ENCODE measurements at places on chromosomes 5 and 9.
A peak's percentile ranks its signal among the peaks of the same experiment; 100 is the strongest.

DNA sequence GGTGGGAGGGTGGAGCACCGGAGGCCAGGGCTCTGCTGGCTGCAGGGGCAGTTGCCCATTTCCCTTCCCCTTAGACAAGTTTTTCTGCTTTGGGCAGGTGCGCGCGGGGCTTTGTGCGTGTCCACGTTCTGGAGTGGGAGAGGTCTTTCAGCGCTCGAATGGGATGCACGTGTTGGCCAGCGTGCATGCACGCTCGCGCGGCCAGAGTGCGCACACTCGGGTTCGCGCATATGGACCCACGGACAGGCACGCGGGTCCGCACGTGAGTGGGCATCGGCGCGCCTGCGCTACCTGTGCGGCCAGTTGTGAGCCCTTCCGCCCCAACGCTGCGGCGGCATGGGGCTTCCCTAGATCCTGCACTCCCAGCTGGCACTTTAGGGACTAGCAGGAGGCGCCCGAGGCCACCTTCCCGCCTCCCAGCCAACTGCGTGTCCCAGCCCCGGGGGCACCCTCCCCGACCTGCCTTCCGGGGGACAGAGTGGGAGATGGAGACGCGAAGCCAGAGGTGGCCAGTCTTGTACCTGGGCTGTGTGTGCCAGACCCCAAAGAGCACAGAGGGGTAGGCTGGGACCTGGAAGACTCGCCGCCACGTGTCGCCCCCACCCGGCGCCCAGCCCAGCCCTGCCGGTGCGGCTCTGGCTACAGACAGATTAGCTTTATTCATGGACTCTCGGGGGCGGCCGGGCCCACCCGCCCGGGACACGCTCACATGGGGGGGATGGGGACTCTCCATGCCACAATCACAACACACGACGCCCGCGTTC is 9.8 kb upstream of the GPRIN1 start:
- no peak for DNase-seq

DNA sequence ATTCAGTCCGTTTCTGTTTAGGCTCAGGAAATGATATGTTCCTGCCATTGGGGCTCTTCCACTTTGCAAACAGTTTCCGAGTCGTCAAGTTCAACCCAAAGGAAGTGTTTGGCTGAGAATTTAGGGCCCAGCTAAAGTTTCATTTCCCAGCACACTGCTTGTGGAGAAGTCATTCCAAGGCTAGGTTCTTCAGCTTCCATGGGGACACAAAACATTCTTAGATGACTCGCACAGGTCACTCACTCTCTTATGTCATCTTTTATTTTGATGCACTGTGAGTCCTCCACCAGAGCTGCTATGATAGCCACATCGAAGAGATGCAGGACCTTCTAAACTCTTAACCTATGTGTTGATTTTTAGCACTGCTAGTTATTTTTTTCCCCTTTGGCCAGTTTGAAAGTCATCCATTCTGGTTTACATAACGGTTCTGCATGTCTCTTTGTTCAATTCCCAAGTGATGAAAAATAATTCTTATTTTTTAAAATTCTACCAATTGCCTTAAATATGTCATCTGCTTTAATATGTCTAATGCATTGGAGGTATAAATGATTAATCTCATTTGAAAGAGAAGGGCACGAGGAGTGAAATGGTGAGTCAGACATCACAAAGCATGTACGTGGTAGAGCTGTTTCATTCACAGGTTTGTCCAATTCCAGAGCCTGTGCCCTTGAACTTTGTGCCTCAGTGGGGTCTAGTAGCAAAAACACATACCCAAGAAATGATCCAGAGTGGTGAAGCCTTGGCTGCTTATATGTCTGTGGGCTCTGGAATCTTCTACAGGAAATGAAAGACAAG is 84.3 kb downstream of the ZNF462 start:
- DNase-seq: no peak

DNA sequence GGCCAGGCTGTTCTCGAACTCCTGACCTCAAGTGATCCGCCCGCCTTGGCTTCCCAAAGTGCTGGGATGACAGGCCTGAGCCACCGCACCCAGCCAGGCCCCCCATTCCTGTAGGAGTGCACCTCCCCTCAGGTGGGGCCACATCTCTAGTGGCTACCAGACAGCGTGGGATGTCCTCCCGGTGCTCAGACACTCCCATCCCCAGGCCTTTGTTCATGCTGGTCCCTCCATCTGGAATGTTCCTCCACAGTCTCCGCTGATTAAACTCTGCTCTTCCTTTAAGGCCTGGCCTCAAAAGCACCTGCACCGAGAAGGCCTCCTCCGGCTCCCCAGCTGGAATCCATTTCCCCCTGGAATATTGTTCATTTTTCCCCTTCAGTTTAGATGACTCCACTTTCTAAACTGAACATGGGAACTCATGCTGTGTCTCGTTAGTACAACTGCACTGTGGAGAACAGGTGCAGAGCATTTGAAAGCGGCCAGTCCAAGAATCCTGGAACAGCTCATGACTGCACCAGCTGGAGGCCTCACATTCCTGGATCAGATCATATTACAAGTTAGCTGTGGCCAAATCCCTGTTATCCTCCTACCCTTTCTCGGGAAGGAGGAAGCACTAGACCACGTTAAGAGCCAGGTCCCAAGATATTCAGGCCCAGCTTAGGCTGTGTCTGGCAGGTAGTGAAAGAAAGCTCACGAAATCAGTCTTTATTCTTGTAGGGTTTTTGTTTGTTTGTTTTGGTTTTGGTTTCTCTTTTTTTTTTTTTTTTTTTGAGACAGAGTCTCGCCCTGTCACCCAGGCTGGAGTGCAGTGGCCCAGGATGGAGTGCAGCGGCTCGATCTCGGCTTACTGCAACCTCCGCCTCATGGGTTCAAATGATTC is 10.8 kb upstream of the PRRC2B start:
- peak; percentile 75 for DNase-seq

GRCh38 chr9:110343551-110343950 is 5.9 kb upstream of the TXNDC8 start:
- DNase-seq: no peak

DNA sequence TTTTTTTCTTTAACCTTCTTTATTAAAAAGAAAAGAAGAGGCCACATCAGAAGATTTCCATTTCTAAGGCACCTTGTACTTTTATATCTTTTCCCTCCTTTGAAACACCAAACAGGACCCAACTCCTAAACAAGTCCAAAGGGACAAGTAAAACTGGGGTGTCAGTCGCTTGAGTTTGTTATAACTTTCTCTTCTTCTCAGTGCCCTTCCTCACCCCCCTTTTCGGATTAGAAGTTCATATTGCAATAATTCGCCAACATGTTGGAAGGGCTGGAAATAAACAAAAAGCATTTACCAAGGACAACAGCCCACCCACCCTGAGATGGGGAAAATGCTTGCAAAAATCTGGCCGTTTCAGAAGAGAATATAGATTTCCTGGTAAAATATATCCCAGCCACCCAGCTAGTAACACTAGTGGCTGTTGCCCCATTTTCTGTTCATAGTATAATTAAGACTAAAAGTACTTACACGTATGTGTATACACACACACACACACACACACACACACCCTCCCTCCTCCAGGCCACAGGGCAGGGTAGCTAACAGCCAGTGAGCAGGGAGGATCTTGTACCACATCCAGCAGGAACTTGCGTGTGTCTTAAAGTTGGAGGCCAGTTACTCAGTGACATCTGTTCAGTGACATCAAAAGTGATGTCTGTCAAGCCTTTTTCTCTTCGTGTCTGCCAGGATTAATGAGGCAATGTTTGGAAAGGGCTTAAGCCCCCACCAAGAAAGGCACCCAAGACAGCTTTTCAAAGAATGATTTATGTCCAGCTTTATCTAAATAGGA is 149.1 kb upstream of the KLF4 start:
- DNase-seq: no peak

DNA sequence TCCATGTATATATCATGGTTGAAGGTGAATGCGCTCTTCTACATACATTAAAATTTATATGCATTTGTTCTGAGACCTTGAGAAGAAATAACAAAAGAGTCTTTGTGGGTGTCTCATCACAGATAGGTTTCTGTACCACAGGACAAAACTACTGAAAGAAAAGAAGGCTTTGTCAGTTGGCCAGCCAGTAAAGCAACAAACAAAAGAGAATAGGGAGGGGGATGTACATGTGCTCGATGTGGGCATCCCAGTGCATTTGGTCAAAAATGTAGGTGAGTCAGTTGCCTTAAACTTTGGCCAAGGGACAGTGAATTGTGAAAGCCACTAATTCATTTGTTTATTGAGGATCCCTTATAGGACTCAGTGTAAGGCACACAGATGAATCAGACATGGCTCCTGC is 13.3 kb downstream of the RBM18 start:
- no peak for DNase-seq

- peak; percentile 53 for DNase-seq
Observed at GRCh38 chr5:73902327-73903051, 276.5 kb downstream of the ARHGEF28 start.

DNA sequence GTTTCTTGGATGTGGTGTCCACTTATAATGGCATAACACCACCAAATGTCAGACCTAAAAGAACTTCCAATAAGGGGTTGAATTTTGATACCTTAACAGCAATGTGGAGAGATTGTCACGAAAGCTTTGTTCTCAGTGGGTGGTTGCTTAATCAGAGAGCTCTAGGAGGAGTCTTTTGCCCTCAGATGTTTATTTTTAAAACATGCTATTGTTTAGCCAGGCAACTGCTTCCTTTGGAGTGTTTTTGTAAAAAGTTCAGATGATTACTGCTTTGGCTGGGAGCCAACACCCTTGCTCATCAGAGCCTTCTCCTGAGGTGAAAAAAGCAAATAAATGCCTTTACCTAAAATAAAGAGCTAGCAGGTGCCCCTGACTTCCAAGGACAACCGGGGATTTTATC is 65.0 kb downstream of the SLC1A1 start:
- no peak for DNase-seq

- no peak for DNase-seq
Observed at GRCh38 chr9:135127718-135128670, 40.5 kb downstream of the OLFM1 start.

DNA sequence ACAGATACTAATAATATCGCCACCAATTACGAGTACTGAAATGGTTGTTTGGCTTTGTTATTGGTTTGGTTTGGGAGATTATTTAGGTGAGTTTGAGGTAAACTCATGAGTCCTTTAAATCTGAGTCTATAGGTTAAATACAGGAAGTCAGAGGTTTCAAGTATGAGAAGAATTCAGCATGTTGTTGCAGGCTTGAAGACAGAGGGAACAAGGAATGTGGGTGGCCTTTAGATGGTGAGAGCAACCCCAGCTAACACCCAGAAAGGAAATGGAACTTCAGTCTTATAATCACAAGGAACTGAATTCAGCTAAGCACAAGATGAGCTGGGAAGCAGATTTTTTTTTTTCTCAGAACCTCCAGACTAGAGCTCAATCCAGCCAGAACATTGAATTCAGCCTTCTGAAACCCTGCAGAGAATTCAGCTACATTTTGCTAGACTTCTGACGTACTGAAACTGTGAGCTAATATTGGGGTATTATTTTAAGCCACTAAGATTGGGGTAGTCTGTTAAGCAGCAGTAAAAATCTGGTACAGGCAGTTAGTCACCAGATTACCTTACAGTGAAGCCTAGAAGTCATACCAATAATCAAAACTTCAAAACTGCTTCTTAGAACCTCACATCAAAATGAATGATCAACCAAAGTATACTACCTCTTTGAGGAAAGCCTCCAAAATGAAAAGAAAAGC is 216.0 kb upstream of the PUM3 start:
- no peak for DNase-seq

DNA sequence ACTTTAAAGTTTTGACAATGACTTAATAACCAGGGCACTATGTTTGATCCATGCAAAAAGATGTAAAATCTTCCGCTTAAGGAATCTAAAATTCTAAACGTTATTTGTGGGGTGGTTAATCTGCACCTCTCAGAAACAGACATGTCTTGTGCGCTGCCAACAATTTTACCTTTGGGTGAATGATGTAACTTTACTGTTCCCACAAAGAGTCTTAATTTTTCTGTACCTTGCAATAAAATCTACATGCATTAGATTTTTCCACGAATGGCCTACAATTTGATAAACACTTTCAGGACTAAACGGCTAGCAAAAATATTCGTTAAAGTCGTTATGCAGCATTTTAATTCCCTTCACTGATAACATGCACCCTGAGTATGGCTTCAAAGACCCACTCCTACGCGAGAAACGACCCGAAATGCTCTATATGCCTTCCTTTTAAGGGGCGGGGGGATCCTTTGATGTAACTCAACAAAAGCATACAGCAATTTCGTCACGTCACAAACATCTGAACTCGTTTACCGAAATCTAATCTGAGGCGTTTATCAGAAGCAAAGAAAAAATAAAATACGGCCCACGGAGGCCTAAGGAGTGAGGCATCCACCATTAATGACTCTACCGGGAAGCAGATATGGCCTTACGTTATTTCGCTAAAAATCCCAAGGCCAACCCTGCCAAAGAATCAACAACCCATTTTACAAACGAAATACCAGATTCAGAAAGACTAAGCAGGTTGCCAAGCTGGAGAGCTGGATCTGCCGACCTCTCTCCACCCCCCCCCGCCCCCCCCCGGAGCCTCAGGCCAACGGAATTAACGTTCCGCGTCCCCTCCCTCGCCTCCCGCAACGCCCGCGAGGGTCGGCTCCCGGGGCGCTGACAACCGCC is 621 bp downstream of the AK6 start:
- peak; percentile 25 for DNase-seq

DNA sequence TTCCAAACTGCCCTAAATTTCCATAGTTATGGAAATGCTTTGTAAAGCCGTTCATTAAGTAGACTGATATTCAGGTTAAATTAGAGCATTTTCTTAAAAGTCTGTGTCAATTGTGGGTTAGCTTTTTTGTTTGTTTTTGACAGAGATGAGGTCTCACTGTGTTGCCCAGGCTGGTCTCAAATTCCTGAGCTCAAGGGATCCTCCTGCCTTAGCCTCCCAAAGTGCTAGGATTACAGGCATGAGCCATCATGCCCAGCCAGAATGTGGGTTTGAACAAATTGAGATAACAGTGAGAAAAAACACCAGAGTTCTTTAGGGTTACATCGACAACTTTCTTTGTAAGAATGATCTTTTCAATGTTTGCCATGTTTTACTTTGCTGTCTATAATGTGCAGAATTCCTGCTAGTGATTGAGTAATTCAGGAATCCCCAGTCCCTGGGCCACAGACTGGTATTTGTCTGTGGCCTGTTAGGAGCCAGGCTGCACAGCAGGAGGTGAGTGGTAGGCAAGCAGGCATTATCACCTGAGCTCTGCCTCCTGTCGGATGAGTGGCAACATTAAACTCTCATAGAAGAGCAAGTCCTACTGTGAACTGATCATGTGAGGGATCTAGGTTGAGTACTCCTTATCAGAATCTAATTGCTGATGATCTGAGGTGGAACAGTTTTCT is 80.5 kb downstream of the RAI14 start:
- DNase-seq: no peak

Measured in D341Med (cell line).